Fibroblast of lung (primary cell): ENCODE measurements at places on chromosomes 1 and 21. TPM values are rescaled to one million over a fixed set of nuclear protein-coding genes. Genes with fewer than 3 reads are reported as not detected.

The RBP7 gene
- total RNA-seq, result not detected in 2 replicates

The IGFN1 gene
- total RNA-seq, result under 0.01 and 0.17 TPM in 2 replicates

- H3K4me1 ChIP-seq, result no peaks in the 10 kb centered on the region
- no peaks in the 10 kb centered on the region for H3K27me3 ChIP-seq
- no peaks in the 10 kb centered on the region for H3K36me3 ChIP-seq
- H3K27ac ChIP-seq, result no peak overlapping the region
- no peak overlapping the region for H3K4me3 ChIP-seq
Observed at GRCh38 chr1:48944811-48945210, 168.1 kb upstream of the BEND5 start.

DNA sequence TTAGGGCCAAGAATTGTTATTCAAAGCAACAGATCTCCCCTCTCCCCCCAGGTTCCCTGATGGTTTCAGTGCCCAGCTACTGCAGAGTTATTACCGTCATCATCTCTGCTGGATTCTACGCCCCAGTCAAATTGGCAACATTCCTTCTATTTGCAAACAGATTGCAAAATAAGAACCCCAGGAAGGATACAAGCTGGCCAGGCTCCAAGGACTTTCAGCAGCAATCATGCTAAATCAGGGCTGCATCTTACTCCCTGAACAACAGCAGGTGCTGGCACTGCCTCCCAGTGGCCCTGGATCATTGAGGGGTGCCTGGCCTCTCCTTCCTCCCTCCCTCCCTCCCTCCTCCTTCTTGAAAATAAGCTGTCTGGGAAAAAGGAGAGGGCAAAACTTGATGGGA is 521.6 kb upstream of the BEND5 start:
- no peaks in the 10 kb centered on the region for H3K36me3 ChIP-seq
- no peak overlapping the region for H3K4me3 ChIP-seq
- H3K27me3 ChIP-seq, result no peaks in the 10 kb centered on the region
- H3K27ac ChIP-seq, result no peak overlapping the region
- no peaks in the 10 kb centered on the region for H3K4me1 ChIP-seq
- DNase-seq, result no peak

GRCh38 chr1:30522031-30523004 is 201.1 kb downstream of the MATN1 start:
- no peak overlapping the region for H3K4me3 ChIP-seq
- no peaks in the 10 kb centered on the region for H3K27me3 ChIP-seq
- peak; percentile 64 for DNase-seq
- peaks cover 3% of the 10 kb centered on the region for H3K4me1 ChIP-seq

- H3K36me3 ChIP-seq, result no peaks in the 10 kb centered on the region
- no peak overlapping the region for H3K4me3 ChIP-seq
- no peaks in the 10 kb centered on the region for H3K27me3 ChIP-seq
- H3K27ac ChIP-seq, result no peak overlapping the region
- no peak for DNase-seq
Observed at GRCh38 chr1:207112616-207113296, 8.7 kb downstream of the C4BPA start.

DNA sequence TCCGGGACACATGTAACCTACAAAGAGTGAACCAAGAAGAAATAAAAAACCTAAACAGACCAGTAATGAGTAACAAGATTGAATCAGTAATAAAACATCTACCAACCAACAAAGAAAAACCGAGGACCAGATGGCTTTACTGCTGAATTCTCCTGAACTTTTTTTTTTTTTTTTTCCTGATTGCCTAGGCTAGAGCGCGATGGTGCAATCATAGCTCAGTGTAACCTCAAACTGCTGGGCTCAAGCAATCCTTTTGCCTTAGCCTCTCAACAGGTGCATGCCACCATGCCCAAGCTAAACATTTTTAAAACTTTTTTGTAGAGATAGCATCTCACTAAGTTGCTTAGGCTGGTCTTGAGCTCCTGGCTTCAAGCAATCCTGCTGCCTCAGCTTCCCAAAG is 11.2 kb upstream of the FGGY start:
- no peak overlapping the region for H3K27ac ChIP-seq
- H3K4me1 ChIP-seq, result no peaks in the 10 kb centered on the region
- H3K36me3 ChIP-seq, result no peaks in the 10 kb centered on the region

- no peak for DNase-seq
- H3K4me3 ChIP-seq, result no peak overlapping the region
- no peaks in the 10 kb centered on the region for H3K36me3 ChIP-seq
- peaks cover 2% of the 10 kb centered on the region for H3K4me1 ChIP-seq
Observed at GRCh38 chr1:205988585-205988995, 14.6 kb downstream of the RAB7B start.

DNA sequence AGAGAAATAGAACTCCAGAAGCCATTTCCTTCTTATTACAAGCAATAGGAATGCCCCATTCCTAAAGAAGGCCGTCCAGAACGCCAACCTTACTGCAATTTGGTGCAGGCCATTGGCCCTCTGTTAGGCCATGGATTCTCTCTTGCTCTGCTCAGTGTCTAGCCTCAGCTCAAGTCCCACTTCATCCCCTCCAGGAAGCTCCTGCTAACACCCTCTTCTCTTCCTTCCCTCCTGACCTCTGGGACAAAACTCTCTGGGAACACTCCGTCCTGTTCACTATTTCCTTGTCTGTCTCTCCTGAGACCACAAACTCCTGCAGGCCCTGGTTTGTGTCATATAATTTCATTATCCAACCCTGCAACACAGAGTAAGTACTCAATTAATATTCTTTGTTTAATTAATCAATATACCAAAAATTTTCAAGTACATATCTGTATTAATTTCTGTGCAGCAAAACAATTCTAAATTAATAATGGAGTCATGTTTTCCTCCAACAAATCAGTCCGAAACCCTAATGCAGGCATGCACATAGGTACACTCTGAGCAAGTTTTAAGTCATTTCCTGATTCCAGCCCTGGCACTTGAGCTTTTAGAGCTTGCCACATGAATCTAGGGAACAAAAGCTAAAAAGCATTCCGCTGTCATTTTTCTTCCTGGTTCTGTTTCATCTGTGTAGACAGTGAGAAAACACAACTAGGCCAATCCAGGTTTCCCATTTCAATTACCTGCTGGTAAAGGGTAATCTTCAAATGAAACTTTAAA is 245.3 kb downstream of the SETD4 start:
- H3K27ac ChIP-seq, result no peak overlapping the region
- no peak for DNase-seq
- H3K27me3 ChIP-seq, result no peaks in the 10 kb centered on the region
- H3K36me3 ChIP-seq, result no peaks in the 10 kb centered on the region
- H3K4me3 ChIP-seq, result no peak overlapping the region
- H3K4me1 ChIP-seq, result no peaks in the 10 kb centered on the region
